Natural killer cell (primary cell): ENCODE measurements at places on chromosomes 7 and 10.

DNA sequence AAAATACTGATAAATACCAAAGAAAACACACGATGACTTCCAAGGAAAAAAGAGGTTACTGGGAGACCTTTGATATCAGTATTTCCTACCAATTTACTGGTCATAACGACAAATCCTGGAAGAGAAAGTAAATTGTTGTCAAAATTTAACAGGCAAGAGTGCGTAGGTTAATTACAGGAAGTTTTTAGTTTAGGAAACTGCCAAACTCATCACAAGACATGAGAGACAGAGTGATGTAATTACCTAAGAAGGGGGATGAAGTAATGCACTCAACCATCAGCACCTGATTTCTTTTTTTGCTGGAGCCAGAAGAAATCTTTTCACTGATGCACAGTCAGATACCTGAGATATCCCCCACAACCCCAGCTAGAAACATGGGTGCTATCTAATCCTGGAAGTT lies 16.8 kb downstream of the MACC1 start:
- DNase-seq: no peak

- DNase-seq: no peak
Observed at GRCh38 chr10:30192846-30193608, 133.6 kb upstream of the JCAD start.

GRCh38 chr7:51010534-51010933 lies 227.8 kb upstream of the GRB10 start:
- DNase-seq: no peak

DNA sequence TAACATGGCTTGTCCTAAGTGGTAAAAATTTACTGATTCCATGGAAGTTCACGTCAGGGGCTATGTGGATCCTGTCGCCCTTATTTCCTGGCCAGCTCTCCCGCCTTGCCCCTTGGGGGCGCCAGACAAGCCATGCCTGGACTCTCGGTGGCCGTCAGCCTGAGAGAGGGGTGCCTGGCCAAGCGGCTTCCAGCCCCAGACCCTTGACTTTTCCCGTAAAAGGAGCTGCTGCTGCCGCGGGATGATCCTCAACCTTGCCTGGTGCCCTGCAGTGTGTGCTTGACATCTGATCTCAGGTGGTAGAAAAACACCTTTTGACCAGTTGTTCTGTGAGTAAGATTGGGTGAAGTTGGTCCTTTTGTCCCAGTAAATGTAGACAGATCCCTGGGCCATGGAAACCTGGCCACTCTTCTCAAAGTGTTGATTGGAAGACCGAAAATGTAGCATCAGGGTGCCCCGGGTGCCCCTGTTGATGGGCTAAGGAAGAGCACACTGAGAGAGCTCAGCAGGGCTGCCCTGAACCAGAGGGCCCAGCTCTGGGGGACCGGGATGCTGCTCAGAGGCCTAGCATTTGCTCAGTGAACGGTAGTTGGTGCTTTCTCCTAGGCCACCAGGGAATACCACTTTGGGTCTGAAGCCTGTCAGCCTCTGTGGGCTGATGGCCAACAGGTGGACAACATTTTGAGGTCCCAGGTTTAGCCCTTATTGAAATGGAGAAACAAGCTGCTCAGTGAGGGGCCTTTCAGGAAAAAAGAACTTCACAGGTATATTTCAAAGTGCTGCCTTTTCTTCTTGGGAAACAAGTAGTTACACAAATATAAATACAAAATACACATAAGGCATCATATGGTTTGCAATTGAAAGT lies 162.5 kb downstream of the LRMDA start:
- DNase-seq: no peak

- DNase-seq: no peak
Observed at GRCh38 chr10:3530346-3530745, 254.7 kb downstream of the KLF6 start.

DNA sequence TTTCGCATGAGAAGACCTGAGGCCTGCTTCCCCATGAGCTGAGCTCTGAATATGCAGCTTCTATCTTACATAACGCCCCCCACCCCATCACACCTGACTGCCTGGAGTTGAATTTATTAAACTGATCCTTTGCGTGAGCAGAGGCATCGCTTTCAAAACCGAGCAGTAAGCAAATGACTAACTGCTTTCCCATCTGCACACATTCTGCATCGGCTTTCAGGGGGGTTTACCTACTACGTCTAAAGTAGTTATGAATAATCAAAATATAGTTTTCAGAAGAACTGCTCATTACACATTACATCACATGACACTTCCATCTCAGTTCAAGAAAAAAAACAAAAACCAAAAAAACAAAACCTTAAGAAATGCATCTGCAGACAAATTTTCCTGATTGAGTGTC lies 54.7 kb upstream of the EGR2 start:
- no peak for DNase-seq

DNA sequence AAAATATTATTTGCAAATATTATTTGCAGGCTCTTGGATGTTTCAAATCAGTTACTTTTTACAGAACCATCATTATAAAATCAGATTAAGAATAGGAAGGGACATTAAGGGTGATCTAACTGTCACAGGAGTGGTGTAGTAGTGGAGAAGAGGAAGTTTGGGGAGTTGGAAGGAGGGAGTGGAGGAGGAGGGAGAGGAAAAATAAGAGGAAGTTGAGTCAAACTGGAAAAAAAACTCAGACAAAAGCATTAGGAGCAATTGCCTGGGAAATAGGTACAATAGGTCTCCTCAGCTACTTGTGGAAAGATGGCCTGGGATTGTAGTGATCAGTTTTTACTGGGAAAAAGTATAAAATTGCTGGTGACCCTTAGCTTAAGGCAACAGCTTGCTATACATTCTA lies 77.7 kb upstream of the GPR37 start:
- no peak for DNase-seq

- DNase-seq: no peak
Observed at GRCh38 chr10:48529331-48529730, 75.5 kb downstream of the ARHGAP22 start.

DNA sequence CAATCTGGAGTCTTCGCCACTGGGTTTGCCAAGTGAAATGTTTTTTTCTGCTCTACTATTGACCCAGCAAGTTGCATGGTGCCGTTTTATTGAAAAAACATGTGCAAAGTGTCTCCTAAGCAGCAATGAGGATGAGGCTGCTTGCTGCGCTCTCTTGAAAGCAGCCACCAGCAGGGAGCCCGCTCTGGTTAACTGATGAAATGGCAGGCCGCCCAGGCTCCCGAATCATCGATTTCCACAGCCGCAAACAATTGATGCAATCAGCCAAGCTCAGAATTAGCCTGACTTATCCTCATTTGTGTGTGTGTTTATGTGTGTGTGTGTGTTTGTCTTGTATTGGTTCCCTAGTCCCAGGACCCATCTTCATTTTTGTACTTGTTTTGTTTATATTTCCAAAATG lies 22.2 kb upstream of the LYZL1 start:
- DNase-seq: no peak

- no peak for DNase-seq
Observed at GRCh38 chr10:26326851-26327250, 110.3 kb downstream of the GAD2 start.

- DNase-seq: no peak
Observed at GRCh38 chr10:75876710-75877109, 445.3 kb downstream of the LRMDA start.
